Caco-2 (cell line): ENCODE measurements at places on chromosomes 11 and 22. TPM values are rescaled to one million over a fixed set of nuclear protein-coding genes. Genes with fewer than 3 reads are reported as not detected.

IGLL1 gene
- not detected in 2 replicates for total RNA-seq

NOX4 gene
- 0.14 TPM in 1 of 2 replicates, not detected in the other for total RNA-seq

FXYD6 gene
- total RNA-seq = 0.86 and 1.0 TPM in 2 replicates

DNA sequence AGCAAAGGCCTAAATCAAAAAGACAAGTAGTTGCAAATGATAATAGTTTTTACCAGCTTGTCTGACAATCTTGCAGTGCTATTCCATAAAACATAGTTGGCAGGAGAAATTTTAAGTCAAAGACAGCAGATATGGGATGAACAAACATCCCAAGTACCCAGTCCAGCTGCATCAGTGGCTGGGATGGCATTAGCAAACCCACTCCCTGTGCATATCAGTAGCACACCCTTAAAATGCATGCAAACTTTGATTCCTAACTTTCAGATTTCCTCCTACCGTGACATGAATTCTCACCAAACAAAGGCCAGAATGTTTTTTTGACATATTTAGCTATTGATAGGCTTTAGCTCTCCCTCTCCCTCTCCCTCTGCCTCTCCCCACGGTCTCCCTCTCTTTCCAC, 27.8 kb upstream of the CCDC86 start:
- no peak for DNase-seq

DNA sequence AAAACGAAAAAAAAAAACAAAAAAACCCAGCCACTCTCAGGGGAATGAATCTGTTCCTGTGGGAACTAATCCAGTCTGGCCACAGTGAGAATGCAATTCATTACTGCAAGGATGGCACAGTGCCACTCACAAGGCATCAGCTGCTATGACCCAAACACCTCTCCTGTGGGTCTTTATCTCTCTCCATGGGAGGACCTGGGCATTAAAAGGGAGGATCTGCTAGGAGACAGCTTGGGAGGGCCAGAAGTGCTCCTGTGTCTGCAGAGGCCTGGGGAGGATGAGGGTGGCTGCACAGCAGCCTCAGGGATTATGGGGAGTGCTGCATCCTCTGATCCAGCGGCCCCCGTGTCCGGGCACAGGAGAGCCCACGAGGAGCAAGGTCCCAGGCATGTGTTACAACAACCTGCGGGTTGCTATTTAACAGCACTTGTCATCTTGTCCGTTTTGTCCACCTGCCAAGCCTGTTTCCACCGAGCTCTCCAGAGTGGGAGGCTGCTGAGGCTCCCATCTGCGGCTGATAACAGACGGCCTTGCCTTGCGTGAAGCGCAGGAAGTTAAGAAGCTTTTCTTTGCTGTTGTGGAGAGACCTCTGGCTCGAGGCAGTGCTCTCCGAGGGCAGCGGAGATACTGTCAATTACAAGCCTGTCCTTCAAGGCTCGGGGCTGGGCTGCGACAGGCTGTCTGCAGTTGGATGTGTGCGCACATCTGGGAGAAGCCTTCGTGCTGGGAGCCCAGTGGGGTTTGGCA, 97.7 kb downstream of the NXPE2 start:
- no peak for DNase-seq

DNA sequence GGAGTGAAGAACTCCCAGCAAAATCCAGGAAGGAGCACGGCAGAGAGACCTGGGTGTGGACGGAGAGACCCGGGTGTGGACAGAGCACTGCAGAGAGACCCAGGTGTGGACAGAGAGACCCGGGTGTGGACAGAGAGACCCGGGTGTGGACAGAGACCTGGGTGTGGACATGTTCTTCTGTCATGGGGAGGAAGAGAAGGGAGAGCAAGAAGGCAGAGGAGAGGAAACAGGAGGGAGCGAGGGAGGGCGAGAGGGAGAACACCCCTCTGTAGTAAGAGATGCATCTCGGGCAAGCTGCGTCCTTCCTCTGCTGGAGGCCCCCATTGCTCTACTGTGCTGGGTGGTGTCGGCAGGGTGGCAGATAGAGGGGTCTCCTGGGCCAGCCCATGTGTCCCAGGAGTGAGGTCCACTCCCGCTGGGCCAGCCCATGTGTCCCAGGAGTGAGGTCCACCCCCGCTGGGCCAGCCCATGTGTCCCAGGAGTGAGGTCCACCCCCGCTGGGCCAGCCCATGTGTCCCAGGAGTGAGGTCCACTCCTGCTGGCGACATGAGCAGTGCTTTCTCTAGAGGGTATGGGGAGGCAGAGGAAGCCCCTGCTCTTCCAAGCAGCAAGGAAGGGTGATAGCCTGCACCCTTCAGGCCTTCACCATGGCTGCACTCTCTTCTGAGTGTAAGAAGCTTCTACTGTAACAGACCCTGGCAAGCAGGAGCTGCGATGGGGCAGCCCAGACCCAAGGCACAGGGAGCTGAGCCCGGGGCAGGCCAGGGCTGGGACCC, 934.2 kb downstream of the BRD1 start:
- no peak for DNase-seq

GRCh38 chr11:13781153-13781552, 112.7 kb downstream of the FAR1 start:
- no peak for DNase-seq

DNA sequence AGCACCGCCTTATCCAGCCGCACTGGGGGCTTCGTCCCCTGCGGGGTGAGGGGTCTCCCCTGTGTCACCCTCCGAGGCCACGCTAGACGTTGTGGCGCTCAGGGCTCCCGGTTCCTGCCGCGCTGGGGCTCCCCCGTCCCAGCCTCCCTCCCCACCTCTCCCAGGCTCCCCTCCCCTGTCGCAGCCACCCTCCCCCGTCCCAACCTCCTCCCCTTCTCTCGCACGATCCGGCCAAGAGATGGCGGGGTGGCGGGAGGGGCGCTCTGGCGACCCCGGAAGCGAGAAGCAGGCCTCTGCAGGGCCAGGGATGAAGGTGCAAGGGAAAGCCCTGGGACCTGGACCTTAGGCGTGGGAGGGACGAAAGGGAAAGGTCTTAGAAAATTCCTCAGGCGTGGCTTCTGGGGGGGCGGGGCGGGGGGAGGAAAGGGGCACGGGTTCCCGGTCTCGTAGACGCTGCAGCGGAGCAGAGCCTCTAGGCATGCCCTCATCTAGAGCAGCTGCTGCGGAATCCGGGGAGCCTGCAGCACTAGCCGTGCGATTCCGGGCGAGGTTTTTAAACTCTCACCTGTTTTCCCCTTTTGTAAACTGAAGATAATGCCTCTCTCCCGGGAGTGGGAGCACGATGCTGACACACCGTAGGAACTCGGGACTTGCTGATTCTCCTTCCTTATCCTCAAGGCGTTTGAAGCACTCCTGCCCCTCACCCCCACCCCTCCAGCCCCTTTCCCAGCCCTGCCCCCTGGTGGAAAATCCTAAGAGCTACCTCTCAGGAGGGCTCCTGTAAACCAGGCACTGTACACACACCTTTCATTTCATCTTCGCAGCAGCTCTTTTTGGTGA, 14.4 kb downstream of the KCNJ5 start:
- DNase-seq = peak; percentile 78
